ENCODE measurements at places on chromosomes 1 and 21. TPM values are rescaled to one million over a fixed set of nuclear protein-coding genes. Genes with fewer than 3 reads are reported as not detected.

Gene LMX1A
- 0.09 TPM for polyA plus RNA-seq

Gene C4BPA
- 0.82 TPM for polyA plus RNA-seq

Gene CYP4A22
- not detected for polyA plus RNA-seq

Gene OVAAL
- polyA plus RNA-seq, result not detected

Gene SLC16A4
- 0.35 TPM for polyA plus RNA-seq

Gene TNFRSF4
- polyA plus RNA-seq, result 1.4 TPM

Gene UMODL1
- not detected for polyA plus RNA-seq

Gene CD46
- 66.4 TPM for polyA plus RNA-seq

Gene SLC45A3
- polyA plus RNA-seq, result 0.67 TPM

Gene ASAP3
- 19.4 TPM for polyA plus RNA-seq

Gene GJA9
- polyA plus RNA-seq, result not detected

Data from adipose tissue (tissue), 3 donors.